ENCODE measurements at places on chromosomes 6 and 20.

DNA sequence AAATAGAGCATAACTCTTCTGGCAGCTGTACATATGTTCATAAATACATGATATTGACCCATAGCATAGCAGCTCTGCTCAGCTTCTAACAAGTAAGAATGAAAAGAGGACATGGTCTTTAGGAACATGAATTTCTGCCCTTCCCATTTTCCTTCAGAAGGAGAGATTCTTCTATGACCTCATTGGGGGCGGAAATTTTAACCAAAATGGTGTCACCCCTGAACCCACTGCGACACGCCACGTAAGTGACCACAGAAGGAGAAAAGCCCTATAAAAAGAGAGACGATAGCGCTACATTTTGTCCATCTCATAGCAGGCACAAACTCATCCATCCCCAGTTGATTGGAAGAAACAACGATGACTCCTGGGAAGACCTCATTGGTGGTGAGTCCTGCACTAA is at the start of gene IL17A:
IL17A (plus strand) TSS at position 301 of the 400 bp plus-strand sequence; CDS start at position 358, 57 bp downstream.
- no peak for DNase-seq

- no peak for DNase-seq
Measured at GRCh38 chr6:135527116-135527959, 29.8 kb upstream of the AHI1 start.

GRCh38 chr20:59636766-59637370 is 32.5 kb downstream of the PHACTR3 start:
- DNase-seq = no peak

DNA sequence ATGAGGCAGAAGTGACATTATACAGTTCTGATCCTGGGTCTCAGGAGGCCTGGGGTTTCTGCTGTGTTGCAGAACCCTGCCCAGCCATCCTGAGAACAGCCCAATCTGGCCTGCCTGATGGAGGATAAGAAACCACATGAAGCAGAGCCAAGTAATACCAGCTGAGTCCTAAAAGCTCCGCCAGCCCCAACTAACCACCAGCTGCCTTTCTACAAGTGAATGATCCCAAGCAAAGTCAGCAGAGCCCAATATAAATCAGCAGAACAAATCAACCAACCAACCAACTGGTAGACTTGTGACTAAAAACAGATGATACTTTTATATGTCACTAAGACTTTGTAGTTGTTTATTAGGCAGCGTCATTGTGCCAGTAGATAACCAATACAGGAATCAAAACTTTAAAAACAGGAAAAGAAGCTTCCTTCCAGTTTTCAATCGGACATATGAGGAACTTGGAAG is 52.1 kb downstream of the SNX5 start:
- no peak for DNase-seq

DNA sequence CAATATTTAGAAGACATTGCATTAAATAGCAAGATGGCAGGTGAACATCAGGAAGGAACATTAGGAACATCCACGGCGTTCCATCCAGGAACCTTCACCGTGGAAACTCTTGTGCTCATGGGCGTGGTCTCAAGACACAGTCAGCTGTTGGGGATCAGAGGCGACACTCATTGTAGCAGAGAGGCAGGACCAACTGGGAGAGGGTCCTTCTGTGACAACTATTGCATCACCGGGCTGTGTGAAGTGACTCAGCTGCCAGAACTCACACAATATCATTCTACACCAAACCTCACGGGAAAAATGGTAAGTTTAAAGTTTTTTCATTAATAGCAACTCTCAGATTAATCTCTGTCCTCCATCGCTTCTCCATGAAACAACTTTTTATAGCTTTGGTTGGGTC is 334.8 kb upstream of the SULF2 start:
- peak; percentile 63 for DNase-seq

DNA sequence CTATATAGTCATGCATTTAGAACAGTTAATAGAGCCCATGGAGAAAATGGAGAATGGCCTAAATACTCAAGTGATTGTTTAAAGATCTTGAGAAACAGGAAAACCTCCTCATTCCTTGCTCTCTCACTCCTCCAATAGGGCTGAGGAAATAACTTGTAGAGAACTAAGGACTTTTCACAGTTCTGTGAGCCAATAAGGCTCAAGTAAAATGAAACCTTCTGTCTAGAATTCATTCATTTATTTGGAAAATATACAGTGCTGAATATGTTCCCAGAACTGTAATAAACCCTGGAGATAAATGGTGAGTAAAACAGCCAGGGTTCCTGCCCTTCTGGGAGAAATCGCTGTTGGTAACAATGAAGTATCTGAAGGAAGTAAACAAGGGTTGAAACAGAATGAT is 35.3 kb downstream of the ELOVL2 start:
- peak; percentile 50 for DNase-seq

DNA sequence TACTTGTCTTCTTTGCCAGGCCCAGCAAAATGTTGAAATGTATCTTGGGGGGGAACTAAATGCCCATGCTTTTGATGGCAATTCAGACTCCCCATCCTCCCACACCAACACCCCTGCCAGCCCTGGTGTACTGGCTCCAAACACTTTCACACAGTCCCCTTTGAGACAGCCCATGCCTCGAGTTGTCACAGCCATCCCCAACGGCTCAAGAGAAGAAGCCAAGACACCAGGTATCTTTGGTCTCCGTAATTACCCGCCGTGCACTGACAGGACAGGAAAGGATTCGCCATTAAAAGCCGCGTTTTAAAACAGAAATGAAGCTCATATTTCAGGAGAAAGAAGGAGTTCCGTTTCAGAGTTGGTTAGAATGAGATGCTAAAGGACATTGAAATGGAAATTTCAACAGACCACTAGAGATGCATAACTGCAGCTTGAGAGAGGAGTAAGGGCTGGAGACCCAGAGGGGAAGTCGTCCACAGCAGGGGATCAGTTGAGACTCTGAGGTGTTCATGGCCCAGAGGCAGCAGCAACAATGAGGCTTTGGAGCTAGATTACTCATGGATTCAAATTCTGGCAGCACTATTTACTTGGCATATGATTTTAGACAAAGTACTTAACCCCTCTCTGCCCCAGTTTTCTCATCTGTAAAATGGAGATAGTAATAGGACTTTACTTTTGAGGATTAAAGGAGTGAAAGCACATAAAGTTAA is 63.5 kb upstream of the ADGRF1 start:
- no peak for DNase-seq

- peak; percentile 45 for DNase-seq
Measured at GRCh38 chr6:34145161-34146020, 496 bp downstream of the GRM4 start.

- DNase-seq = peak; percentile 47
Measured at GRCh38 chr6:43368259-43369160, 937 bp downstream of the ZNF318 start.

GRCh38 chr20:31840906-31841816 is 4.2 kb downstream of the FOXS1 start:
- DNase-seq = peak; percentile 57

DNA sequence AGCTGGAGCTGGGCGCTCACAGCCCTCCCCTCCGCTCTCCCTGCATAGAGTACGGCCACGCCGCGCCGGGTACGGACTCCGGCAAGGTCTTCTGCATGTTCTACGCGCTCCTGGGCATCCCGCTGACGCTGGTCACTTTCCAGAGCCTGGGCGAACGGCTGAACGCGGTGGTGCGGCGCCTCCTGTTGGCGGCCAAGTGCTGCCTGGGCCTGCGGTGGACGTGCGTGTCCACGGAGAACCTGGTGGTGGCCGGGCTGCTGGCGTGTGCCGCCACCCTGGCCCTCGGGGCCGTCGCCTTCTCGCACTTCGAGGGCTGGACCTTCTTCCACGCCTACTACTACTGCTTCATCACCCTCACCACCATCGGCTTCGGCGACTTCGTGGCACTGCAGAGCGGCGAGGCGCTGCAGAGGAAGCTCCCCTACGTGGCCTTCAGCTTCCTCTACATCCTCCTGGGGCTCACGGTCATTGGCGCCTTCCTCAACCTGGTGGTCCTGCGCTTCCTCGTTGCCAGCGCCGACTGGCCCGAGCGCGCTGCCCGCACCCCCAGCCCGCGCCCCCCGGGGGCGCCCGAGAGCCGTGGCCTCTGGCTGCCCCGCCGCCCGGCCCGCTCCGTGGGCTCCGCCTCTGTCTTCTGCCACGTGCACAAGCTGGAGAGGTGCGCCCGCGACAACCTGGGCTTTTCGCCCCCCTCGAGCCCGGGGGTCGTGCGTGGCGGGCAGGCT is 4.6 kb downstream of the KCNK15 start:
- no peak for DNase-seq

DNA sequence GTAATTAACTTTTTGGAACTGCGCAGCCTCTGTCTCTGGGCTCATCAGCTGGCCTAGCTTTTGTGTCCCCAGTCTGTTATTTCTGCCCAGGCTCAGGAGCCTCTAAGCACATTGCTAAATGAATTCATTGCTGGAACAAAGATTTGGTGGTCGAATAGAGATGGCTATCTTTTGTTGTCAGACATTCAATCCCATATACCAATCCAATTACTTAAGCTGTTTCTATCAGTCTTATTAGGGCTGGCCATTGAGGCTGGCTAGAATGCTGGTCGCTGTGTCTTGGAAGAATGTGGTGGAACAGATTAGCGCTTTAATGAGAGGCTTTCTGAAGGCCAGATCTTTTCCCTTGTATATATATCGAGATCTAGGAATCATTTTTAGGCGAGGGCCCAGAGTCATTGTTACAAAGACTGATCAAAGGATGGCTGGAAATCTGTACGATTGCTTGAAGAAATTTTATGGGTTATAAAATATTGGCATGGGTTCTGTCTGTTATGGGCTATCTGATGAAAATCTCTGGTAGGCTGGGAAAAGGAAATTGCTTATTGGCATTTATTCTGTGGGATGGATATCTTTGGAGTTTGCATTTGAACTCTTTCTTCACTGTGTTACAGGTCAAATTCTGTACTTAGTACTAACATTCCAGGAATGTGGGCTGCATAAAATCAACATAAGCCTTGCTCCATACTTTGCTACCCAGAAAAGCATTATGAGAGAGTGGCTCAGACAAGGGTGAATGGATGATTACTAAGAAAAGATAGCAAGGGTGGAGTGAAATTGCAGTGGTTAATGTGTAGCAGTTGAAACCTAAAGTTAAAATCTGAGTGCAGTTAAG is 34.8 kb upstream of the JAG1 start:
- peak; percentile 80 for DNase-seq

- DNase-seq = peak; percentile 35
Measured at GRCh38 chr6:142420802-142421201, 119.0 kb downstream of the ADGRG6 start.

- peak; percentile 48 for DNase-seq
Measured at GRCh38 chr6:127207591-127208120, 59.0 kb upstream of the RNF146 start.

DNA sequence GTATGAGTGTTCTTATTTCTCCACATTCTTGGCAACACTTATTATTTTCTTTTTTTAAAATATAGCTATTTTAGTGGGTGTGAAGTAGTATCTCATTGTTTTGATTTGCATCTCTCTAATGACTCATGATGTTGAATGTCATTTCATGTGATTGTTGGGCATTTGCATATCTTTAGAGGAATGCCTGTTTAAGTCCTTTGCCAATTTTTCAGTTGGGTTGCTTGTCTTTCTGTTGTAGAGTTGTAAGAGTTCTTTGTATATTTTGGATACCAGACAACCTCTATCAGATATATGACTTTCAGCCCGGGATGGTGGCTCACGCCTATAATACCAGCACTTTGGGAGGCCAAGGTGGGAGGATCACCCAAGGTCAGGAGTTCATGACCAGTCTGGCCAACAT is 5.1 kb upstream of the POPDC3 start:
- DNase-seq = peak; percentile 94

GRCh38 chr6:3201388-3201787 is 26.1 kb downstream of the TUBB2B start:
- DNase-seq = no peak

DNA sequence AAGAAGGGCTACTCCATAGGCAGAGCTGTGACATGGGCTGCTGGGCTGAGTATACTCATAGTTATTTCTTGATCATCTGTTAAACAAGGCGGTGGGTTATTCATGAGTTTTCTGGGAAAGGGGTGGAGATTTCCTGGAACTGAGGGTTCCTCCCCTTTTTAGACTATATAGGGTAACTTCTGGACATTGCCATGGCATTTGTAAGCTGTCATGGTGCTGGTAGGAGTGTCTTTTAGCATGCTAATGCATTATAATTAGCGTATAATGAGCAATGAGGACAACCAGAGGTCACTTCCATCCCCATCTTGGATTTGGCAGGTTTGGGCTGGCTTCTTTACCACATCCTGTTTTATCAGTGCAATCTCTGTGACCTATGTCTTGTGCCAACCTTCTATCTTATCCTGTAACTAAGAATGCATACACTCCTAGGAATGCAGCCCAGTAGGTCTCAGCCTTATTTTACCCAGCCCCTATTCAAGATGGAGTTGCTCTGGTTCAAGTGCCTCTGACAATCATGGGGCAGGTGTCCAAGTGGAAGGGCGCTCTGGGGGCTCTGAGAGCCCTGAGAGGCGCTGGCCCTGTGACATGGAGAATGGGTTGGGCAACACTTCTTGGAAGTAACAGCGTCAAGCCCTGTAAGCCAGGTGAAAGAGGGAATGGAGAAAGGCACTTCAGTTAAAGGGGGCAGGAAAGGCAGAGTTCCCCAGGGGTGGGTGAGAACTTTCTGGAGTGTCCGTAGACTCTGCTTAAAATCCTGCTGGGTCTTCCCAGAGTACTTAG is 354.2 kb upstream of the SULF2 start:
- peak; percentile 78 for DNase-seq

- no peak for DNase-seq
Measured at GRCh38 chr6:32214126-32214525, 9.7 kb downstream of the NOTCH4 start.

GRCh38 chr20:43969501-43970182 is 55.0 kb downstream of the TOX2 start:
- DNase-seq = no peak

GRCh38 chr6:3228046-3228671 is 706 bp upstream of the TUBB2B start:
- DNase-seq = no peak

DNA sequence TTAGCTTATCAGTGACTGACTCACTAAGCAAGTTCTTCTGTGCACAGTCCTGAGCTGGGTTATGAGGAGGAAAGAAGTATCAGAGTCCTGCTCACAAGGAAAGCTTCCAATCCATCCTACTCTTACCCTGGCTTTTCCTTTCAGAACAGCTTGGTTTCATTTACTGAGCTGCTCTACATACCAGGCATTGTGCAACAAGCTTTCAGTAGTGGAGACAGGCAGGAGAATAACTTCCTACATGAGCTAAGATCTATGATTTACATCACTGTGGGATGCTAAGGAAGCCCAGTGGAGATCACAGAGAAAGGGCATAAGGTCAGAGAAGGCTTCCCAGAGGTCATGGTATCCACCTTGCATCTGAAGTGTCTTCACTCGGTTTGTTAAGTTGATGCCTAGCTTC is 144.5 kb downstream of the MAP3K7 start:
- peak; percentile 26 for DNase-seq

- DNase-seq = no peak
Measured at GRCh38 chr20:21430020-21430419, 32.7 kb upstream of the NKX2-4 start.

DNA sequence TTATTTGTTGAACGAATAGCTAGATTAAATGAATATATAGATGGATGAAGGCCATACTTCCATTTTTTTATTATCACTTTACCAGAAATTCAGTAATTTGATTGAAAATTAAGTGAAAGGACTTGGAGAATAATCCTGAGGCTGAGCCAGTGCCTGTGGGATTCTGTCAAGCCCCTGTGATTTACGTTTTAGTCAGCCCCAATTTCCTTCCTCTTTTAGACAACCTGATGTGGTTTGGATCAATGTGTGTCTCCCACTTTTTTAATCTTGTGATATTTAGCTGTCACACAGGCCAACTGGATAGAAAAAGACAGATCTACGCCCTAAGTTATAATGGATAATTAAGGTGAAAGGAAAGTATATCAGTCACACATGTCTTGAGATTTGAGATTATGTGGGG is 188.8 kb downstream of the EDN1 start:
- DNase-seq = no peak

- DNase-seq = peak; percentile 93
Measured at GRCh38 chr6:113147544-113147943, 709.6 kb upstream of the MARCKS start.

Measured in fibroblast of skin of scalp (primary cell).